Cardiac muscle cell (in vitro differentiated cells and primary cell): ENCODE measurements at places on chromosomes 5 and 9.

GRCh38 chr5:96751203-96752169 is 56.3 kb downstream of the ERAP1 start:
- DNase-seq = no peak

DNA sequence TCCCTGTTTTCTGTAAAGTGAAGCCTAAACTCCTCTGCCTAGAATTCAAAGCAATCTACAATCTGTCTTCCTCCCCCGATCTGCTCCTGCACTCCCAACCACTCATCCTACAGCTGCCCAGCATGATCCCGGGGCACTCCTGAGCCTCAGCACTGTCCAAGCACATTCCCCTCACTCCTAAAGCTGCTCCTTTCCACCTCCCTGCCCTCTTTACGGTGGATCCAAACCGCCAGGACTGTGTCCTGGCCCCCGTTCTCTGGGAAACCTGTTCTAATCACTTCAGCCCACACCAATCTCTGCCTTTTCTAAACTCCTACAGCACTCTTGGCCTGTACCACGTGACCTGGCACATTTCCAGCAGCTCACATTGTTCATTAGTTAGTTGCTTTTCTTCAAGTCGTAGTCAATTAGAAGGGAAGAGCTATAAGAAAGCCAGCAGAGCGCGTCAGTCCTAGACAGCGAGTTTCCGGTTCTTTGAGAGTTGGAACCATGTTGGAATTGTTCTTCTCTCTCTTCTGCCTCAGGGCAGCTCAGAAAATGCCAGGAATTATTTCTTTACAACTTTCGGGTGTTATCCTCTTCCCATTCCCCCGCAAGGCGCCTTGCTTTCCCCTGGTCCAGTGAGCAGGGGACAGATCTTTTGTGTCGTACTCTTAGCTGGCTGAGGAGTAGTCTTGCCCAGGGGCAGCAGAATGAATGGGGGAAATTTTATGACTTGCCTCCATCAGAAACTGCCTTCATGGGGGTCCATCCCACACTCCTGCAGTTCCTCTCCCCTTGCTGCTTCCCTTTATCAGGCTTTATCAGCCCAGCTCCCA is 60.7 kb downstream of the NRG2 start:
- peak; percentile 55 for DNase-seq

- DNase-seq = peak; percentile 78
Observed at GRCh38 chr5:94968507-94969095, 316.3 kb downstream of the MCTP1 start.

DNA sequence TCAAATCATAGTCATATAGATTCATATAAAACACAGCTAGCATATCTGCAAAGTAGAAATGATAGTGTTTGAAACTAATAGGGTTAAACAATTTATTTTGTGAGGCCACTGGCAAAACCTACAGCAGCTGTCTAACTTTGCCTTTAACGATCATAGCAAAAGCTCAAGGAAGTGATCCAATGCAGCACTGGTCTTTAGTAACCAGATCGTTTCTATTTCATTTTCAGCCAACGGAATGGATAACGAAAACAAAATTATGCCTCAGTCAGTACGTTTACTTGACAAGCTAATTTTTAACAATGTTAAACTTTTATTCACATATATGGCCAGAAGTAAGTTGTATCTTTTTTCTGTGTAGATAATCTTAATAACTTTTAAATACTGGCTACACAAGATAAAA is 17.7 kb downstream of the MLLT3 start:
- no peak for DNase-seq

DNA sequence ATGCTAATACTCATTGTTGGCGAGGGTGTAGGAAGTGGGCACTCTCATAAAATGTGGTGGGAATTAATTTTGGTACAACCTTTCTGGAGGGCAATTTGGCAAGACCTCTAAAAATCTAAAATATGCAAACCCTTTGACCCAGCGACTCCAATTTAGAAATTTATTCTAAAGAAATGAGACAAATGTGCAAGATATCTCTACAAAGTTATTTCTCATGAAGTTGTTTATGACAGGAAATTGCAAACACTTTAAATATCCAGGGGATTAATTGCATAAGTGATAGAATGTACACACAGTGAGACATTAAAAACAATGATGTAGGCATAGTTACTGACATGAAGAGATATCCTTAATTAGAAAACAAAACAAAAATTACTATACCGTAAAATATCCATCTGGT is 246.3 kb upstream of the MAP3K1 start:
- DNase-seq = peak; percentile 41
